ENCODE measurements at places on chromosomes 1 and 21.

- DNase-seq, result no peak
Observed at GRCh38 chr1:18271336-18271735, 163.7 kb downstream of the IGSF21 start.

- no peak for DNase-seq
Observed at GRCh38 chr1:214372092-214372491, 91.1 kb downstream of the SMYD2 start.

DNA sequence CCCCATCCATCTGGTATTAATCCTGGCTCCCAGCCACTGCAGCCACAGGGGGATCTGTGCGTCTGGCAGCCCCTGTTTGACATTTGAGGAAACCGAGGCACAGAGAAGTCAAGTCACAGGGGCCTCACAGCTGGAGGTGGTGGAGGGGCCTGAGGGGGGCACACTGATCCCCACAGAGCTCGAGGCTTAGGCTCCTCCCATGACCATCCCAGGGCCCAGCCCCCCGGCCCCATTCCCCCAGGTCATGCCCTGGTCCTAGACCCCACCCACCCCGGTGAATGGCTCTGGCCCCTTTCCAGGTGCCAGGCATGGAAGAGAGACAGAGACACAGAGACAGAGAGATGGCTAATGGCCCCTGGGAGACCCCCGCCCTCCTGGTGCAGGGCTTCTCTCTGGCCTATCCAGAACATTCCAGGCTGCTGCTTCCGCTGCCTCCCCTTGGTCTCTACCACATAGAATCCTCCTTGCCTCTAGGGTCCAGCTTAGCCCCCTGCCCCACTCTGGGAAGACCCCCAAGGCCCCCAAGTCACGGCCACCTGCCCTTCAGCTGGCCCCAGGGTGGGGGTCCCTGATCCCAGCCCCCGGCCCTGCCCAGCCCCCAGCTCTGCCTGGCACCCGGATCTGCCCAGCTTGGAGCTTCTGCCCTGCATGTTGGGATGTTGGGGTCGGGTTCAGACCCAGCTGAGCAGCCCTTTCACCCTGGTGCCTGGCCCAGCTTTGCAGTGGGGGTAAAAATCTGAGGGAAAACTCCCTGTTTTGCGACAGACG lies 29.2 kb upstream of the LRRC3 start:
- no peak for DNase-seq

- no peak for DNase-seq
Observed at GRCh38 chr1:180973369-180973768, 49.3 kb downstream of the STX6 start.

DNA sequence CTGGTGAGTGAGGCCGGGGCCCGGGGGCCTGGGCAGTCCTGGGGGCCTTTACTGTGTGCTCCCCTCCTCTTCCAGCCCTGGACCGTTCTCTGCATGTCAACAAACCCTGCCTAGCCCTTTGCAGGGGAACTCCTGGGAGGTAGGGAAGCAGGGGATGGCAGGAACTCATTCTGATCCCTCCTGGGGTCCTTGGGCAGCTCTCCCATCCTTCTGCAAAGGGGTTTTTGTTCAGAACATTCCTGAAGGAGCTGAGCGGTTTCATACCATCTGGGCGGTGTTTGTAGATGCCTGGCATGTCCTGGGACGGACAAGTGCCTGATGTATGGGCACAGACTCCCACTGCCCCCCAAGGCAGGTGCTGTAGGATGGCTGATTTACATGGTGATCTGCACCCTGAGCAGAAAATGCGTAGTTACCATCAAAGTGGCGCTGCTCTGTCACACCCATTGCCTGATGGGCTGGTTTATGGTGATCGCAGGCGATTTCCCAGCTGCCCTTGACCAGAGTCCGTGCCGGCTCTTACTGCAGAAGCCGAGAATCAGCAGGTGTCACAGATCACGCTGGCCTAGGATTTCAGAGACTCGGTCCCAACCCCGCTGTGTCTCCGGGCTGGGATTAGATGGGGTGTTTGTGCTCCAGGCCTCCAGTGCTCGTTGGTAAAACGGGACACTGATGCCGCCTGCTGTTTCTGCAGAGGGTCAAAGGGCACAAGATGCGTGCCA lies 71.6 kb upstream of the TRAPPC10 start:
- DNase-seq, result no peak

- DNase-seq, result no peak
Observed at GRCh38 chr1:208272311-208272710, 28.1 kb upstream of the PLXNA2 start.

GRCh38 chr1:197685785-197686184 lies 89.5 kb downstream of the DENND1B start:
- no peak for DNase-seq

DNA sequence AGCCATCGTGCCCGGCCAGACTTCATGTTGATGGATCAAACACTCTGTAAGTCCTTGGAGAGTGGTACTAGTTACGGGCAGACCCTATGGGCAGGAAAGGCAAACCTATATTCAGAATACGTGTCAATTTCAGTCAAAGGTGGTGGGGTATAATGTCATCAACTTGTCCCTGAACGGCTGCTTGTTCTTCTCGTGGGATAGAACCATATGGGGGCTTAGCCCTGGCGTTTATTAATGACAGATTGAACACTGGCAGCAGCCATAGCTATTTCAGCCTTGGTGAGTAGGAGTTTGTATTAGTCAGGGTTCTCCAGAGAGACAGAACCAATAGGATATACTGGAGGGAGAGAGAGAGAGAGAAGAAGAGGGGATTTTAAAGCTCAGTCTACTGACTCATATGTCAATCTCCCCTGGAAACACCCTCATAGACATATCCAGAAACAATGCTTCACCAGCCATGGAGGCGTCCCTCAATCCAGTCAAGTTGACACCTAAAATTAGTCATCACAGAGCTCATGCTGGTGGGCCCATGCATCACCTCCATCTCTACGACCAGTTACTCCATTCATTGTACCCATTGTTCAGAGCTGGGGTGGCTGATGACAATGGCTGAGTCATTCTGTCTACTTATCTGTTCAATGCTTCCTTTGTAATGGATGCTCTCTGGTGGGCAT lies 16.1 kb upstream of the AQP10 start:
- DNase-seq, result no peak

DNA sequence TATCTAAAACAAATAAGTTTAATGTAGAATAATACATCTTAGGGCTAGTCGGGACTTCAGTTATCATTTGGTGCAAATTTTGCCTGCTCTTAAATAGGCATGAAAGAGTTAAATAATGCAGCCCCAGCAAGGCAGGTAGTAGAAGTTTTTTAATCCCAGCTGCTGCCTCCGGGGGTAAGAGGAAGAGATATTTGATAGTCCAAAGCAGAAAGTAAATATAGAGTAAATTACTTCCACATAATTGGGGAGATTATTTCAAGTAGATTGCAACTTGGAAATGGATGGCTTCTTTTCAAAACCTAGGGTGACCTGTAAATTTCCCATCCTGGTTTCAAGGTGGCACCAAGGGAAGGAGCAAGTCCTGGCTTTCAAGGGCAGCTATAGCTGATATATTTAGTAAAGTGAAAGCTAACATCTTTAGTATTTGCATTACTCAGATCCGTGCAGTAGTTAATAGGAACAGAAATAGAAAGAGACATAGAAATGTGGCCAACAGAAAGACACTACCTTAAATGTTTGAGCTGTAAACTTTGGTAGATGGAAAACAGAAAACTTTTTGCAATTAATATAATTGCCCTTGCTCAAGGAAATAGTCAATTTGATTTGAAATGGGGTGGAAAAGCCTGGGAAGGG lies 109.1 kb downstream of the LMO4 start:
- DNase-seq, result no peak

DNA sequence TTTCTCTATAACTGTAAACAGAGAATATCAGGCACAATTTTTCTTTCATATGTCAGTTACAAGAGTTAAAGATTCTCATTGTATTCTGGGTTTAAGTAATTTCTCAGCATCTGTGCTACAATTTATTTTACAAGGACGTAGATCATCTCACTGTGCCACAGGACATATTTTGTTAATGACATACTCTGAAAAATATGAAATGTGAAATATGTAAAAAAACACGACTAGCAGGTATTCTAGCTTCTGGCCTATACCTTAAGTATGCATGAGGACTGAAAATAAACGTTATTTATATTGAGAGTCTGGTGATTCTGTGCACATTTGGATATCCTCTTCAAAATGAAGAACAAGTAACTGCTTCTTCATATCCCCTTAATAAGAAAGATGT lies 308.8 kb downstream of the BRINP3 start:
- DNase-seq, result no peak

All from CMK (cell line).